Frontal cortex (tissue), 4 donors: ENCODE measurements at places on chromosomes 5 and 9. TPM values are rescaled to one million over a fixed set of nuclear protein-coding genes. Genes with fewer than 3 reads are reported as not detected.

- DNase-seq: peak; percentile 4
These were observed 172.1 kb downstream of the FER start for GRCh38 chr5:108919591-108920326.

C5orf63 gene
- 7.7 TPM for total RNA-seq

PTPA gene
- 55.0 TPM for total RNA-seq

DNA sequence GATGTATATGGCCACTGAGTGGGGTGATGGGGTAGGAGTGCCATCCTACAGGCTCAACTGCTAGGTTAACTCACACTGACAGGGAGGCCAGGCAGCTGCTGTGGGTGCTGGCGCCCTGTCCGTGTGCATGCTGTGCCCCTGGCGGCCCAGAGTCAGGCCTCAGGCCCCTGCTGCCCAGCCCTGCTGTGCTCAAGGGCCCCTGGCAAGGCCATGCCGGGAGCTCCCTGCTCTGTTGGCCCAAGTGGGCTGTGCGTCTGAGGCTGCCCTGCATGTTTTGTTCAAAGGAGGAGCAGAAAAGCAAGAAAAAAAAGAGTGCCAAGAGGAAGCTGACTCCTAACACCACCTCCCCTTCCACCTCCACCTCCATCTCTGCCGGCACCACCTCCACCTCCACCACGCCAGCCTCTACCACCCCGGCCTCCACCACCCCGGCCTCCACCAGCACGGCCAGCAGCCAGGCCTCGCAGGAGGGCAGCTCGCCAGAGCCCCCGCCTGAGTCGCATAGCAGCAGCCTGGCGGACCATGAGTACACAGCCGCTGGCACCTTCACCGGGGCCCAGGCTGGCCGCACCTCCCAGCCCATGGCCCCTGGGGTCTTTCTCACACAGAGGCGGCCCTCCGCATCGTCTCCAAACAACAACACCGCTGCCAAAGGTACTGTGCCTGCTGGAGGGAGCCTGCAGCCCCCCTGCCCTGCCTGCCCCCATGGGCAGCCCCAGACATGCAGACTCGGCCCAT lies 100.1 kb downstream of the PHF2 start:
- DNase-seq: no peak

DNA sequence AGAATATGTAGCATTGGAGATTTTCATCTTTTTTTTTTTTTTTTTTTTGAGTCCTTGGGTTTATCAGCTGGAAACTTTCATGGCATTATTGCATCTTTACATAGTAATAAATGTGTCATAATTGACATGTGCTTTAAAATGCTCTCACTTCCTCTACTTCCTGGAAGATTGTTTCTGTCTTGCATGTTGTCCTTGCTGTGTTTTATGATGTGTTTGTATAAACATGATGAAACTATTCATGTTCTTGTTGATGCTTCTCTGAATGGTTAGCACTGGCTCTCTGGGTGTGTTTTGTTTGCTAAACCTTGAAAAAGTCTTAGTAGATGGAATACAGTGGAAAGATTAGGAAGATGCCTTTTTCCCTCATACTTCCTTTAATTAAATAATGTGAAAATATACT lies 87.9 kb downstream of the IQGAP2 start:
- DNase-seq: no peak

MARCHF3 gene
- total RNA-seq: 28.1 TPM

- no peak for DNase-seq
These were observed 15.0 kb upstream of the HSPB3 start for GRCh38 chr5:54440456-54440893.

DNA sequence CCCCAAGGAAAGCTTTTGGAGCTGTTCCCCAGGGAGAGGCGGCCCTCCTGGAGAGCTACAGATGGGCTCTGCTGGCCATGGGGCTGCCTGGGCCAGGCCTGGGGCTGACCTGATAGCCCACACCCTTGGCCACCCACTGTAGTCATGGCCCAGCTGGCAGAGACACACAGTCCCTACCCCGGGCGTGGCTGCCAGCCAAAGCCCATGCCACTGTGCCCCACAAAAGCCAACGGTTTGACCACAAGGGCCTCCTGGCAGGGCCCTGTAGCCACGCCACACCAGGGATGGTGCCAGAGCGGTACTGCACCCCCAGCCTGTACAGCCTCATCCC lies 15.2 kb downstream of the NACC2 start:
- DNase-seq: no peak

CCL19 gene
- not detected for total RNA-seq

DNA sequence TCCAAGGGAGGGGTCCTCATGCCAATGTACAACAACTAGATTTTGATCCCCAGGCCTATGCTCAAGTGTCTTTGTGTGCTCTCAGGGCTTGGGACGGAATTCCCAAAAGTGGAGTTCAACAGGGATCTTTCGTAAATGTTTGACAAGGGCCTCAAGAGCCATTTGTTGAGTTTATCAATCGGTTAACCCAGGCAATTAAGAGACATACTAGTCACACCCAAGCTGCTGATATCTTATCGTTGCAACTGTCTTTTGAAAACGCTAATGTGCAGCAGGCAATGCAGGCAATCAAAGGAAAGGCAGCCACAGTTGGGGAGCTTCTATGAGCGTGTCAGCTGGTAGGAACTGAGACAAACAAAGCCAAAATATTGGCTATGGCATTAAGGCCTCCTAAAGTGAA lies 161.2 kb downstream of the CPLANE1 start:
- no peak for DNase-seq

- DNase-seq: no peak
These were observed 9.5 kb upstream of the C9 start for GRCh38 chr5:39373791-39374190.

DND1 gene
- 0.82 TPM for total RNA-seq

NR4A3 gene
- 3.7 TPM for total RNA-seq

GRCh38 chr9:77800924-77801551 lies 152.9 kb upstream of the GNA14 start:
- DNase-seq: no peak

PLCXD3 gene
- total RNA-seq: 9.8 TPM

DNA sequence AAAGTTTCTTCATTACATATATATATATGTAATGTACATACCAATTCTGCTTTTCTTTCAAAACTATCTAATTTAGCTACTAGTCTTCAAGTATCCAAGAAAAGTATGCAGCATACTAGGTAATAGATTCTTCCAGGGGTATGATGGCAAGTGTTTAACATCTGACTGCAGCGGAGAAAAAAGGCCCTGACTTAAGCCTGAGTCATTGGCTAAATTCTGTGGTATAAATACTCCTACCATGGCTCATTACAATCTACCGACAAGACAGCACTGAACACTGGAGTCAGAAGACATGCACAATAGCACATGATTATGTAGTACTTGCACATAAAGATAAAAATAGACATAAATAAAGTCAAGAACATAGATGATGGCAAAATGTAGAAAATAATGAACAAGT lies 439.9 kb downstream of the BRINP1 start:
- no peak for DNase-seq

- no peak for DNase-seq
These were observed 161.8 kb downstream of the AUH start for GRCh38 chr9:91199739-91200497.

CFAP90 gene
- 4.5 TPM for total RNA-seq

- DNase-seq: no peak
These were observed 106.6 kb upstream of the TBCA start for GRCh38 chr5:77882670-77883257.

CCNJL gene
- total RNA-seq: 0.82 TPM

DNA sequence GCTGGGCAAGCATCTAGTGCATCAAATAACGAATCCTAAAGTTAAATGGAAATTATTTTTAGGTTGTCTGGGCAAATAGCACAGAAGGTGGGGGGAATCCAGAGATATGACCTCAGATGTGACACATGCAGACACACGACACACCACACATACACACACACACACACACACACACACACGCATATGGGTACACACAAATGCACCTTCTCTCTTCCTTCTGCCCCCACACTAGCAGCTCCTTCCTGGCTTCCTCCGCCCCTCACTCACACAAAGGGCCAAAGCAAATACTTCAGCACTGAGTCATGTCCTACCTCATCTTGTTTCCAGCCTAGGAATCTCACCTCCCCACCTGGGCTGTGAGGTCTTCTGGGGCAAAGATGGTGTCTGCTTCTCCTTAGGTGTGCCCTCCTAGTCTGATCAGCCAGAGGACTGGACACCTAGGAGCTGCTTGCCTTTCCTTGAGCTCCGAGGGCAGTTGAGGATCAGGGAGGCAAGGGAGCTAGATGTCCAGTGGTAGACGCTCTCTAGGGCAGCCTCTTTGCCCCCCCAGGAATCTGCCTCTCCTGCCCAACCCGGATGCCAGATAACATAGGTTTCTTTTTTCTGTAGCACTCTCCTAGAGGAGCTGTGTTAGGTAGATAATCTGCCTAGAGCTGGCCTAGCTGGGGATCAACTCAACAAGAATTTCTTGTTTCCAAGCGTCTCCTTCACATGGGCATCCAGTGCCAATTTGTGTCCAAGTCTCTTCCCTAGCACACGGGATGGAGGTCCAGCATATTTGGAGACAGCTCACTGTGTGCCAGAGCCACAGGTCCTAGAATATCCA lies 14.3 kb upstream of the JADE2 start:
- DNase-seq: no peak

DNA sequence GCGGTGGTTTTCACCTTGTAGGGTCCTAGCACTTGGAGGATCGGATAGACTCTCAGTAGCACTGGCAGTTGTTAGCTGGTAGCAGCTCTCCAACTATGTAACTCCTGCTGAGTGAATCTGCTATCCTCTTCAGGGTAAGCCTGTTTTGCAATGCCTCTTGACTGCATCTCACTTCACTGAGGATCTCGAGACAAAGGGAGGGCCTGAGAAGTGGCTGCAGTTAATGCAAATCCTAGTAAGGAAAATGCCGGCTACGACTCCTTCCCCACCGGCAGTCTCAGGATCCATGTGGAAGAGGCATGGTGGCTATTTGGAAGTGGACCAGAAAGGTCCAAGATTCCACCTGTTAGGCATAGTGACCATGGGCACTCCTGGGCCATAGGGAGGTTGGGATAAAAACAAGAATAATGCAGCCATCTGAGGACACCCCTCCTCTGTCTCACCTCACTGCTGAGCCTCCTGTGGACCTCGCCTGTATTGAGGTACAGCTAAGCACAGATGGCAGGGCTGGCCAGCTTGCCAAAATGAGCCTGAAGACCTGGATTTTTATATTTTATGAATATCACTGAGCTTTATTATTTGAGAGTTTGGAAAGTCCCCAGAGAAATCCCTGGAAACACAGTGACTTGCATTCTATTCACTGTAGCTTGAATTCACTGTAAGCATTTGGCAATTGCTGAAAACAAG lies 146.0 kb downstream of the LIFR start:
- no peak for DNase-seq

GRCh38 chr9:71920456-71921189 lies 9.2 kb downstream of the C9orf85 start:
- DNase-seq: no peak

DNA sequence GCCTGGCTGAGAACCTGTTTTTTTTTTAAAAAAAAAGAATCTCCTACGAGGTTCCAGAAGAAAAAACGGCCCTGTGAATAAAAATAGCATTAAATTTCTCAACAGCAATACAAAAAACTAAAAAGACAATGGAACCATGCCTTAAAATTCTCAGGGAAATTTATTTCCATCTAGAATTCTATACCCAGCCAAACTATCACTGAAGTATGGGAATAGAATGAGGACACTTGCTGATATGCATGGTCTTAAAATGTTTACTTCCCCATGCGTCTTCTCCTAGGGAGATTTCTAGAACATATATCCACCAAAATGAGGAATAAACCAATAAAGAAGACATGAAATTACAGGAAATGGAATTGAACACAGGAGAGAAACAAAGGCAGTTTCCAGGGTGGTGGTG lies 16.5 kb upstream of the NSMF start:
- DNase-seq: no peak

GRCh38 chr5:131630208-131630962 lies 4.6 kb downstream of the RAPGEF6 start:
- no peak for DNase-seq

- DNase-seq: no peak
These were observed 60.8 kb downstream of the MAPKAP1 start for GRCh38 chr9:125646217-125646616.

GRCh38 chr9:1256178-1256577 lies 206.0 kb downstream of the DMRT2 start:
- DNase-seq: no peak

GRCh38 chr9:91245431-91246313 lies 116.0 kb downstream of the AUH start:
- no peak for DNase-seq

NUTM2F gene
- not detected for total RNA-seq

DNA sequence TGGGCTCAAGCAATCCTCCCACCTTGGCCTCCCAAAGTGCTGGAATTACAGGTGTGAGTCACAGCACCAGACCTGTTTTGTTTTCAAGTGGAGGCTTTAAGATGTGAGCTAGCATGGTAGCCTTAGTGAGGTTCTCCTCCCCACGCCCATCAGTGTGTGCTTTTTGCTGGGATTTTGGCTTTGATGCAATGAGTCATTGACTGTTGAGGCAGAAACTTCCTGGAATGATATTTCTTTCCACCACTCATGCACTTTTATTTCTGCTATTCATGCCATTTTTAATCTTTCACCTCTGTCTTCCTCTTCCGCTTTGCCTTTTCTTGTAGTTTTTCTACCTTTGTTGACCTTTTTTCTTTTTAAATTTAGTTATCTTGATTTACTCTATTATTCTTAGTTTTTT lies 4.2 kb upstream of the NFIL3 start:
- DNase-seq: no peak

CAVIN4 gene
- total RNA-seq: 14.7 TPM

DNA sequence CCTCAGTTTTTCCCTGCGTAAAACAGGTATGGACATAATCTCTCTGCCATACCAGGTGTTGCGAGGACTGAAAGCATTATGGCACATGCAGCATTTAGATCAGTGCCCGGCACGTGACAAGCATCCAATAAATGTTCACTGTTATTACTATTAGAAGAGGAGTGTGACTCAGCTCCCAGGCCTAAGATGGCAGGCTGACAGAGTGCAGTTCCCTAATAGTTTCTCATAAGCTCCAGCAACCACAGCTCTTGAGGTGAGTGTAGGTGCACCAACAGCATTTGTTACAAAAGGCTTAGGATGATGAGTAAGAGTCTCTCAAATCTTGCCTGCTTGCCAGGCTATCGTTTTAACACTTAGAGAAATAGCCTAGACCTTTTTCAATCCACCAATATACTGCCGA lies 28.9 kb upstream of the GLIS3 start:
- DNase-seq: no peak

GRCh38 chr5:35195472-35195852 lies 34.8 kb downstream of the PRLR start:
- no peak for DNase-seq

PCDHGA9 gene
- total RNA-seq: 6.9 TPM

SPATA31D4 gene
- total RNA-seq: not detected
